HAP-1 (cell line): ENCODE measurements at places on chromosomes 3 and 15.

- no peak for DNase-seq
Measured at GRCh38 chr3:52288674-52289073, 1.0 kb downstream of the GLYCTK start.

DNA sequence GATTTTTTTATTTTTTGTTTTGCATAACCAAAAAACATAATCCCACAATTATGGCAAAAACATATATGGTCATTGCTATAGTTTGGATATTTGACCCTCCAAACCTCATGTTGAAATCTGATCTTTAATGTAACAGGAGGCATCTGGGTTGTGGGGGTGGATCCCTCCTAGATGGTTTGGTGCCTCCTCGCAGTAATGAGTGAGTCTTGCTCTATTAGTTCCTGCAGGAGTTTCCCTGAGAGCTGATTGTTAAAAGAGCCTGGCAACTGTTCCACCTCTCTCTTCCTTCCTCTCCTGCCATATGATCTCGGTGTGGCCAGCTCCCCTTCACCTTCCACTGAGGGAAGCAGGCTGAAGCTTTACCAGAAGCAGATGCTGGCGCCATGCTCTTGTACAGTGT lies 33.2 kb upstream of the TRIM59 start:
- DNase-seq: no peak

DNA sequence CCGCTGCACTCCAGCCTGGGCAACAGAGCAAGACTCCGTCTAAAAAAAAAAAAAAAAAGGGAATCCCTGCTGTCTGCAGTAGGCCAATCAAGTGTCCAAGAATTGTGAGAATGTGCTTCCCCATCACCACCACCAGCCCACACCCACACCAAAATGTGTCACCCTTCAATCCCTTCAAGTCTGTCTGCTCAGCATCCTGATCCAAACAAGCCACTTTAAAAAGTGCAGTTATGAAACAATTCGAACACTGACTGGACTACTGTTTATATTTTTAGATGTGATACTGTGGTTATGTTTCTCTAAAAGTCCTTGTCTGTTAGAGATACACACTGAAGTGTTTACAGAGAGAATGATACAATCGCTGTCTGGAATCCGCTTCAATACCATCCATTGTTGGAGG lies 78.1 kb upstream of the CGNL1 start:
- no peak for DNase-seq

GRCh38 chr3:151837057-151837456 lies 23.1 kb downstream of the AADAC start:
- peak; percentile 21 for DNase-seq

- no peak for DNase-seq
Measured at GRCh38 chr3:184368586-184369183, 7.2 kb downstream of the POLR2H start.

- DNase-seq: no peak
Measured at GRCh38 chr3:150945226-150946032, 27.1 kb downstream of the CLRN1 start.

- no peak for DNase-seq
Measured at GRCh38 chr3:191869738-191870415, 408.9 kb downstream of the PYDC2 start.

DNA sequence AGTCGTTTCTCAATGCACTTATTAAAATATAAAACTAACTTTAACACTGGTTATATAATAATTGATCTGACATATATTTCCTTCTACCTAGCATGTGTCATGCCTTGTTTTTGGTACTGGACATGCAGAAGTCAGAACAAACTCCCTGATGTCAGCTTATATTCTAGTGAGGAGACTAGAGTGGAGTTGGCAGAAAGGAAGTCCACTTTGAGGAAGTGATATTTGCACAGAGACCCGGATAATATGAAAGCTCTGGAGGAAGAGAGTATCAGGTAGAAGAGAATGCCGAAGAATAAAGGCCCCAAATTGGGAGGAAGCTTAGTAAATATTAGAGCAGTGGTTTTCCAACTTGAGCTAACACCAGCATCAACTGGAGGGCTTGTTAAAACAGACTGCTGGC lies 24.6 kb upstream of the ZNF280D start:
- no peak for DNase-seq

GRCh38 chr3:43343815-43344214 lies 57.5 kb downstream of the SNRK start:
- no peak for DNase-seq

GRCh38 chr15:28017423-28017924 lies 81.6 kb downstream of the OCA2 start:
- DNase-seq: no peak

GRCh38 chr3:53550005-53550620 lies 55.7 kb downstream of the CACNA1D start:
- no peak for DNase-seq
